ENCODE measurements at places on chromosomes 2 and 18. TPM values are rescaled to one million over a fixed set of nuclear protein-coding genes. Genes with fewer than 3 reads are reported as not detected.

- DNase-seq = no peak
- no peak overlapping the region for H3K27ac ChIP-seq
- no peaks in the 10 kb centered on the region for H3K36me3 ChIP-seq
- H3K4me3 ChIP-seq = no peak overlapping the region
Measured at GRCh38 chr2:98917031-98917471, 19.0 kb downstream of the CRACDL start.

- peaks cover 10% of the 10 kb centered on the region for H3K27me3 ChIP-seq
- no peaks in the 10 kb centered on the region for H3K4me1 ChIP-seq
- no peak overlapping the region for H3K4me3 ChIP-seq
- no peak overlapping the region for H3K27ac ChIP-seq
- no peaks in the 10 kb centered on the region for H3K36me3 ChIP-seq
Measured at GRCh38 chr2:26579025-26579722, 62.0 kb downstream of the CIB4 start.

Gene COL6A3
- total RNA-seq = 27.7 TPM

DNA sequence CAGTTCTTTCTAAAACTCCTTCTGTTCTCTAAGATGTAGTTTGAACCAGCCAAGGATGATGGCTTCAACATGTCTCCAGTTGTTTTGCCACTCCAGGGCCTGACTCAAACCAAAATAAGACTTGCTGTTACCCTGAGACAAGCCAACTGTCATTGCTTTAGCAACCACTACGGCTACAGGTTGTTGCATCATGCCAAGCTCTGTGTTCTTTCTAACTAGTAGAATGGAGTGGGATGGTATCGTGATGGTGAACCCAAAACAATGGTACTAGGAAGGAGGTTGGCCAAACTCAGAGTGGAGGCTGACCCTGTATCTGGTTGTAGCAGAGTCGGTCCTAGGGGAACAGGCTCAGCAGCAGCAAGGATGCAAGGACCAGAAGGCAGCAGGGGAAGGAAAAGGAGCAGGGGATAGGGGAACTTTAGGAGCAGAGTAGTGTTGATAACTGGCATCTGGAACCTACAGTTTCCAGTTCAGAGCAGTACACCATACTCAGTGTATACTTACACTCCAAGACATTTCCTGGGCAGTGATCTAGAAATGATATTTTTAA is 51.6 kb downstream of the PDK1 start:
- no peaks in the 10 kb centered on the region for H3K27me3 ChIP-seq
- DNase-seq = no peak
- peak overlapping the region; percentile 19 for H3K27ac ChIP-seq
- H3K36me3 ChIP-seq = peaks cover 33% of the 10 kb centered on the region
- no peaks in the 10 kb centered on the region for H3K4me1 ChIP-seq

GRCh38 chr2:139067072-139067471 is 286.9 kb upstream of the NXPH2 start:
- H3K27me3 ChIP-seq = no peaks in the 10 kb centered on the region
- no peak for DNase-seq
- no peaks in the 10 kb centered on the region for H3K36me3 ChIP-seq

DNA sequence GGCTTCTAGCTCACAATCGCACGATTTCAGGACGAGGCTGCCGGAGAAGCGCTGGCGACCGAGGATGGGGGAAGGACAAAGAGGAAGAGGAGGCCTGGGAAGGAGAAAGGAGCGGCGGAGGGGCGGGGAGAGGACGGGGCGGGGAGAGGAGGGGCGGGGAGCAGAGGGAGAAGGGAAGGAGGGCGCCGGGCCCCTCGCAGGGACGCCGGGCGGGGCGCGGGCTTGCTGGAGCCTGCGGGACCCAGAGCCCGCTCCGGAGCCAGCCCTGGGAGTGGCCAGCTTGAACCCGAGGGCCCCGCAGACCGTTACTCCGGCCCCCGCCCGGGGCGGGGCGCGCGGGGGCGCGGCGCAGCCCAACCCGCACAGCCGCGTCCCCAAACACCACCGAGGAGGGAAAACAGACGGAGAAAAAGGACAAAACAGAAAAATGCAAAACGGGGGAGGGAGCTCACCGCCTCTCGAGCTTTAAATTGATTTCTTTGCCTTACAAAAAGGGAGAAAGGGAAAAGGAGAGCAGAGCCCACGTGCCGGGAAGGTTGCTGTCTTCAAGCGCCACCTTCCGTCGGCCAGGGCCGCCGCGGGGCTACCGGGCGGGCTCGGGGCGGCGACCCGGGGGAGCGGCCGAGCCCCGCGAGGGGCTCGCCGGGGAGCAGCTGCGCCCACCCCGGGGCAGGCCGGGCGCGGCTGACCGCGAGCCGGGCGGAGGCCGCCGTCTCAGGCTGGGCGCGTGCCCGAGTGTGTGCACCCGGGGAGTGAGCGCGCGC is 781 bp upstream of the SOX11 start:
- peaks cover 47% of the 10 kb centered on the region for H3K27me3 ChIP-seq
- H3K4me3 ChIP-seq = no peak overlapping the region
- H3K27ac ChIP-seq = no peak overlapping the region
- no peak for DNase-seq
- H3K36me3 ChIP-seq = peaks cover 4% of the 10 kb centered on the region
- peaks cover 11% of the 10 kb centered on the region for H3K4me1 ChIP-seq

DNA sequence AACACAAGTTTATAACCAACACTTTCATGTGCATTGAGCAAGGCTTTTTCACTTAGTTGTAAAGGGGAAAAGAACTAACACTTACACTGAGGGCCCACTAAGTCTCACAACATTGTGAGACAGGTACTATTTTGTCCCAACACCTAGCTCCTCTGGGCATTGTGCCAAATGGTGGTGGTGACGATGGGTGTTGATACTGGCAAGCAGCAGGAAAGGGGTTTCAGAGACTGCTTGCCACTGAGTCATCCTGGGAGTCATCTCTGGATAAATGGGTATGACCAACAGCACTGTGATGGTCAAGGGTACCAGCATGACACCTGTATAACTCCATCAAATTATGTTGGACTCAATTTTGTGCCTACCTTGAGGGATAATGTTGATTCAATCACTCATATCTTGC is 138.8 kb upstream of the ITGA6 start:
- H3K4me1 ChIP-seq = peaks cover 18% of the 10 kb centered on the region
- H3K27ac ChIP-seq = no peak overlapping the region
- H3K36me3 ChIP-seq = no peaks in the 10 kb centered on the region
- H3K27me3 ChIP-seq = no peaks in the 10 kb centered on the region
- no peak overlapping the region for H3K4me3 ChIP-seq
- DNase-seq = peak; percentile 53

GRCh38 chr2:80050246-80050645 is 254.3 kb downstream of the LRRTM1 start:
- H3K27me3 ChIP-seq = no peaks in the 10 kb centered on the region
- no peak overlapping the region for H3K4me3 ChIP-seq
- no peak for DNase-seq
- H3K4me1 ChIP-seq = no peaks in the 10 kb centered on the region
- no peaks in the 10 kb centered on the region for H3K36me3 ChIP-seq

GRCh38 chr2:178397002-178397605 is 53.9 kb downstream of the PRKRA start:
- no peak for DNase-seq
- H3K27ac ChIP-seq = no peak overlapping the region
- no peak overlapping the region for H3K4me3 ChIP-seq
- H3K4me1 ChIP-seq = no peaks in the 10 kb centered on the region
- peaks cover 2% of the 10 kb centered on the region for H3K27me3 ChIP-seq

DNA sequence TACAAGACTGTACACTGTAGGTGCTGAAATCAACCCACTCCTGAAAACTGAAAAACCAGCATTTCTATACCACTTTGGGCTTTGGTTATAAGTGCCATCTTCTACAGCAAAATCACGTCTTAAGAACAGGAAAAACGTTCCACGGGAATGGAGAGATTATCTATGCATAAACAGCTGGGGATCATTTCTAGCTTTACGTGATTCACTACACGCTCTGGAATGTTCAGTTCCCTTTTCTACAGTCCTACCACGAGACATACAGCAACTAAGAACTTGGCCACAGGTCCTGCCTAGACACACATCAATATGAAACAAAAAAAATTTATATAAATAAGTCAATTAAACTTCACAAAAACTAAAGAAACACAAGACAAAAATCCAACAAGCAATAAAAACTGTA is 3.6 kb downstream of the CXCR4 start:
- H3K4me3 ChIP-seq = peak overlapping the region; percentile 28
- peaks cover 2% of the 10 kb centered on the region for H3K27me3 ChIP-seq
- H3K36me3 ChIP-seq = peaks cover 52% of the 10 kb centered on the region
- H3K4me1 ChIP-seq = peaks cover 39% of the 10 kb centered on the region
- H3K27ac ChIP-seq = no peak overlapping the region

DNA sequence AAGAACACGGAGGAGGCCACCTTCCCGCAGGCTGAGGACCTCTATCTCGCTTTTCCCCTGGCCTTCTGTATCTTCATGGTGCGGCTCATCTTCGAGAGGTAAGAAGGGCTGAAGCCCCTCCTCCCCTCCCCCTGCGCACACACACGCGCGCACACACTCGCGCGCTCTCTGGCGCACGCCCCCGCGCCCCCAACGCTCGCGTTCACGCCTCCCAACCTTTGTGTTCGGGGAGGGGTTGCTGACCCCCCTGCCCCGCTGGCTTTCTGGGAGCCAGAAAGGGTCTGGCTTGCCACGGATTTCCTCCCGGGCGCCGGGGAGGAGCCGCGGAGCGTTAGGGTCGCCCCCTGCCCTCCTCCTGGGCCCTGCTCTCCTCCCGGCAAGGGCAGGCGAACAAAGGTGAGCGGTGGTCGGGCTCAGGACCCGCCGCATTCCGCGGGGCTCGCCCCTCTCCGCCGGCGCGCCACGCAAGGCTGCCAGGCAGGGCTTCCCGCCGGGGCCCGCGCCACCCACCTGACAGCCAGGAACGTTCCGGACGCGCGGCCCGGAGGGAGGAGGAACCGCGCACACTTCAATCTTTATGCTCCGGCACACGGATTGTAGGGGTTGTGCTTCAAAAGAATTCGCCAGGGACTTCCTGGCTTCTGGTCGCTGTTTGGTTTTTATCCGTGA is 583 bp downstream of the CERS6 start:
- H3K27me3 ChIP-seq = no peaks in the 10 kb centered on the region
- H3K4me1 ChIP-seq = peaks cover 30% of the 10 kb centered on the region
- DNase-seq = peak; percentile 49
- H3K4me3 ChIP-seq = no peak overlapping the region

Gene TXNDC2
- not detected for total RNA-seq

DNA sequence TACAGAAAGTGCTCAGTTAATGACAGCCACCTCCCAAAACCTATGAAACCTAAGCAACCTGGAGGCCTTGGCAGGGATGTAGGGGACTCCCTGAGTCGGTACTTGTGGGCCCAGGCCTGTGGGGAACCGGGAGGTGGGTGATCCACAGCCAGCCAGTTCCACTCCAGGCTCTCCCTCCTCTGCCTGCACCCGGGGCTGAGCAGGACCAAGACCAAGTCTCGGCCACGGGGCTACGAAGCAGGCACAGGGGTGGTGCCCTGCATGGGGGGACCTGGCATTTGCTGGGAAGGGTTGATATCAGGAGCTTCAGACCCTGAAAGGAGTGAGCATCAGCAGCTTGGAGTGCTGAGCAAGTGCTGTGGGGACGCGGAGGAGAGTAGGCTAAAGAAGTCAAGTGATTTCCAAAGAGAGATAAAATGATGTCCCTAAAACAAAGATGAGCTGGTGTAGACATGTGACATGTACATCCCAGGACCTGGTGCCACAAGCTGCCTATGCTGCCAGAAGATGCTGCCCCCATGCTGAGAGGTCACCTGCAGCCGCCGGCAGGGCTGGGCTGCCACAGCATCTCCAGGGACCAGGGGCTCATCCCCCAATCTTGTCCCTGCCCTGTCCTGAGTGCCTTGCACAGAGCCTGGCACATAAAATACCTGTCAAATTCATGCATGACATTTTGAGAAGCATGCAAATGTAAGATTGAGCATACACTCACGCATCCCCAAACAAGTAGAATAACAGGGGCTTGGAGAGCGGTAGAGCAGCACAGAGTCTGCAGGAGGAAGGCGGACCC is 21.5 kb downstream of the KCNIP3 start:
- peaks cover 3% of the 10 kb centered on the region for H3K27me3 ChIP-seq
- no peak overlapping the region for H3K4me3 ChIP-seq
- H3K36me3 ChIP-seq = no peaks in the 10 kb centered on the region
- no peak for DNase-seq

Gene FOXD4L1
- total RNA-seq = 0.12 TPM

DNA sequence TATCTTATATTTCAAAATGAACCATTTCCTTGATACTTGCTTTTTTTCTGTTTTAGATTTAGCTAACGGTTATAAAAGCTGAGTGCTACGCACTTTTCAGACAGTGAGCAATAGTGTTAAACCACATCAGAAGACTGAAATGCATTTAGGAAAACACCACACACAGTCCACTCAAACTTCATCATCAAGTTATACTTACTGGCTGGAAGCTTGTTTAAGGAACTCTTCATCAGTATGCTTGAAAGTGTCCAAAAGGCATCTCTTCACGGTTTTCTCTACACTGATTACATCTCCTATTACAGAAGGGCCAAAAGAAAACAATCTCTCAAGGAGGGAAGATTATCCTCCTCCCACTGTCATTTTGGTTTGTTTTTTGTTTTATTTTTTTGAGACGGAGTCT is 19.7 kb downstream of the ILKAP start:
- H3K4me1 ChIP-seq = peaks cover 11% of the 10 kb centered on the region
- no peak overlapping the region for H3K4me3 ChIP-seq
- peak overlapping the region; percentile 10 for H3K27ac ChIP-seq
- H3K27me3 ChIP-seq = no peaks in the 10 kb centered on the region
- H3K36me3 ChIP-seq = peaks cover 65% of the 10 kb centered on the region

GRCh38 chr2:8877894-8878293 is 40.5 kb upstream of the KIDINS220 start:
- DNase-seq = no peak
- no peak overlapping the region for H3K4me3 ChIP-seq
- no peak overlapping the region for H3K27ac ChIP-seq
- peaks cover 3% of the 10 kb centered on the region for H3K27me3 ChIP-seq
- no peaks in the 10 kb centered on the region for H3K36me3 ChIP-seq
- no peaks in the 10 kb centered on the region for H3K4me1 ChIP-seq

DNA sequence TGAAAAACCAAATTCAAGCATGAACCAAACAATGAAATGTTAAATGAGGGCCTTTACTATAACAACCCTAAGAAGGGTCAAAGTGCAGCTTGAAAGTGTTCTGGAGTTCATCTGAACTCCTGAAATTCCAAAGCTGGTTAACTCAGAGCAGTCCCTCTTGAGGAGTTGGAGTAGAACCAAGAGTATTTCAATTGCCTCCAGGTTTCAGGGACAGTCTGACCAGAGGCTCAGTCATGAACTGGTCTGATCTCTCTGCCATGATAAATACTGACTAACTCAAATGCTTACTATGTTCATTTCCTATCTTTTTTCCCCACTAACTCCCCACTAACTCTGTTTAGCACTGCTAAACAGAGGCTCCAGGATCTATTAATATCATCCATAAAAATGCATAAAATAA is 2.7 kb downstream of the STARD7 start:
- peak overlapping the region; percentile 80 for H3K27ac ChIP-seq
- H3K27me3 ChIP-seq = no peaks in the 10 kb centered on the region
- H3K4me1 ChIP-seq = peaks cover 69% of the 10 kb centered on the region
- H3K36me3 ChIP-seq = peaks cover 30% of the 10 kb centered on the region
- peak overlapping the region; percentile 79 for H3K4me3 ChIP-seq
- no peak for DNase-seq

- no peak overlapping the region for H3K4me3 ChIP-seq
- H3K36me3 ChIP-seq = no peaks in the 10 kb centered on the region
- H3K27me3 ChIP-seq = peaks cover 25% of the 10 kb centered on the region
Measured at GRCh38 chr2:100145893-100146656, 3.7 kb upstream of the AFF3 start.

All from activated CD4-positive, alpha-beta memory T cell treated with anti-CD3 and anti-CD28 coated beads for 36 hours (primary cell).